ENCODE measurements at places on chromosomes 12 and 14.
A peak's percentile ranks its signal among the peaks of the same experiment; 100 is the strongest.

- DNase-seq = no peak
Measured at GRCh38 chr14:59407246-59408010, 57.8 kb downstream of the GPR135 start.

DNA sequence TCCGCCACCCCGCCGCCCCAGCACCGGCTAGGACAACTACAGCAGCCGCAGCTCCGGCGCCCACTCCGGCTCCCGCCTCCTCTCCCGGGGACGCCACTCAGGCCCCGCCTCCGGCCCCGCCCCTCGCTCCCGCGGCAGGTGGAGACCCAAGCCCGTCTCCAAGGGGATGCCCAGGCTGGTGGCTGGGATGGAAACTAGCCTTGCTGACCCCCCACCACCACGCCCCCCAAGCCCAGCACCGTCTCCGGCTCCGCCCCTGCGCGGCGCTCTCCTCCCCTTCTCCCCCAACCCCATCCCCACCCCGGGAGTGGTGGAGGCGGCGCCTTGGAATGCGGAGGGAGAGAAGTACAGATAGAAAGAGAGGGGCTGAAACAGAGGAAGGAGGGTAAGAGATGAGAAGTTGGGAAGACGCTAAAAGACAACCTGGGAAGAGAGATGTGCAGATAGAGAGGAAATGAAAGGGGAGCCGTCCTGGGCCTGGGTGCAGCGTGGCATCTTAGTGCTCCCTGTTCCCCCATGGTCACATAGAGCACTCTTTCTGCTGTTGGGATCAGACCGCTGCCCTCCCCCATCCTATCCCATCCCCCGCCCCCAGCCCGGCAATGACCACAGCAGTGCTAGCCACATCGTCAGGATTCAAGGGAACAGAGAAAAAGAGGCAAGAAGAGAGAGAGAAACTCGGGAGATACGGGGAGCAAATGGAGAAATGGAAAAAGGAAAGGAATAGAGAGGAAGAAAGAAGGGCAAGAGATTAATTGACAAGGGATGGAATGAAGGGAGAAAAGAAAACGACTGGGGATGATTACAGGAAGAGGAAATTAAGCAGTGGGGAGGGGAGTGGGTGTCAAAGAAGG is at the start of gene ITGA7:
ITGA7 (minus strand) TSS at position 64 of the 854 bp plus-strand sequence. CDS start 222 bp downstream, outside the sequence.
- DNase-seq = peak; percentile 53

DNA sequence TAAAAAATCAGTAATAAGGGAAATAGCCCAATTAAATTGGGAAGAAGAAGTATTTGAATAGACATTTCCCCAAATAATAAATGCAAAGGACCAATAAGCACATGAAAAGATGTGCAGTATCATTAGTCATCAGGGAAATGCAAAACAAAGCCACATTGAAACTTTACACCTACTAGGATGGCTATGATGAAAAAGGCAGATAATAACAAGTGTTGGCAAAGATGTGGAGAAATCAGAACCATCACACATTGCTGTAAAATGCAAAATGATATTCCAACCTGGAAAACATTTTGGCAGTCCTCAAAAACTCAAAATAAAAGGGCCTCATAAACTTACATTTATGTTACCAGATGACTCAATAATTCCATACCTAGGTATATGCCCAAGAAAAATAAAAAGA is 131.1 kb upstream of the G2E3 start:
- DNase-seq = no peak

DNA sequence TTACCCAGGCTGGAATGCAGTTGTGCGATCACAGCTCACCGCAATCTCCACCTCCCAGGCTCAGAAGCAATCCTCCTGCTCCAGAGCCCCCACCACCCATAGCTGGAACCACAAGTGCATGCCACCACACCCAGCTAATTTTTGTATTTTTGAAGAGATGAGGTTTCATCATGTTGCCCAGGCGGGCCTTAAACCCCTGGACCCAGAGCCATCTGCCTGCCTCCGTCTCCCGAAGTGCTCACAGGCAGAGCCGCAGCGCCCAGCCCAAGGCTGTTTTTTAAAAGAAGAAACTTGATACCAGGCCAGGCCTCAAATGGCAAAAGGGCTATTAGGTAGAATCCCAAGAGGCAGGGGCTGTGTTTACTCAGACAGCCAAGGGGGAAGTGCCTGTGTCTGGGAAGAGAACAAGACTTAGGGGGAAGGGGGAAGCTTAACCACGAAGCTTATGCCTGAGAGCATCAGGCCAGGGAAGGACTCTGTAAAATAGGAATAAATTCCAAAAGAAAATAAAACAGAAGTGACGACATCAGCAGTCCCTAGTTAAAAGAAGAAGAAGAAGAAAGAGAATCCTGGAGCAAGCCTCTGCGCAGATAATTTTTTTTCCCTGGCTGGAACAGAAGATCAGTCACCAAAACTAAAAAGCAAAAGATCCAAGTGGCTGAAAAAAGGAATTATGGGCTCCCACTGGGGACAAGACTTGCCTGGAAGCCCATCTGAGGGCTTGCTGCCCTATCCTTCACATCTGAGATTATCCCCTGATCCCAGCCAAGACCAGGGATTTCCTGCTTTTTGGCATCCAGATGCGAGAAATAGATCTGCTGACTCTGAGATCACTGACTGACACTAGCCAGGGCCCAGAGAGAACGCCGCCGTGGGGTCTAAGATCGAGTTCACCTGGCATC is 170.5 kb downstream of the NDUFA12 start:
- DNase-seq = no peak

DNA sequence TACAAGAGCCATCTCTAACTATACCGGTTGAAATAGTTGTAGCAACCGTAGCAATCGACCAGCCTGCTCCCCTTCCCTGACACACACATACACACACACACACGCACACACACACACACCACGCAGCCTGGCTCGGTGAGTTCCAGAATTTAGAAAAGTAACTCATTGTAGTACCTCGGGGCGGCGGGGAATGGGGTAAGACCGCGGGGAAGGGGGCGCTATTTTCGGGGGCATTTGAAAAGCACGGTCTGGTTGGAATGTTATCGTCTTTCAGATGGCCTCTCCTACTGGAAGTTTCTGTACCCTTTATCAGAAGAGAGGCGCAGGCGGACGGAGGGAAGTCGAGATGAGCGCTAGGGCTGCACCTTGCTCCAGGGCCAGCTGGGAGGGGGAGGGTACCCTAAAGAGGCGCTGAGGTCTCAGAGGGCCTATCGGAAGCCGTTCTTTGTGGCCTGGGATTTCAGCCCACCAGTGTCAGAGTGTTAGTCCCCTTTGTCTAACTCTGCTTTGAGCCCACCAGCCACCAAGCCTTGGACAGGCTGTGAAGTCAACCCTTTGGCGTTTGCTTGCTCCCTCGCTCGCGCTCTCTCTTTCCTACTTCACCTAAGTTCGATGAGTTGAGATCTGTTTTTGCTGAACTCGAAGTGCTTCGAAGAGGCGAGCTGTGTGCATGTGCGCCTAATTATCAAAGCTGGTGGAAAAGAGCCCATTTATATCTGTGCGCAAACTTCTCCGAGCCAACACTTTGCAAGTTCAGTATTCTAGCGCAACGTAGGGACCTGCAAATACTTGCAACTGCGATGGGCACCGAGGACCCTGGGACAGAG is 837 bp downstream of the COL2A1 start:
- DNase-seq = no peak

- no peak for DNase-seq
Measured at GRCh38 chr12:124188084-124188483, 106.8 kb upstream of the RFLNA start.

DNA sequence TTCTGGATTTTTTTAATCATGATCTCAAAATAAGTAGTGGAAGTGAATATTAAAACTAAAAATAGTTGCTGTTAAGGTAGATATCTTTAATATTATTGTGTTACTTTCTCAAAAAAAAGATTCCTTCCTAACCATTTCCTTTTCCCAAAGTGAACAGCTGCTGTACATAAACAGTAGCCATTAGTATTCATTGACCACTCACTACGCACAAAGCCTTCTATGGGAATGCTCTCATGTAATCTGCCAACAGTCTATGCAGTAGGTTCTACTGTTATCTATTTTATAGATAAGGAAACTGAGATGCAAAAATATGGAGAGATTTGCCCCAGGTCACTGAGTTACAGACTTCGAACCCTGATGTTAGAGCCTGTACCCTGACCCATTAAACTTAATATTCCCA is 32.1 kb downstream of the ZFP36L1 start:
- DNase-seq = no peak

GRCh38 chr14:94690486-94690885 is 78.3 kb downstream of the SERPINA3 start:
- no peak for DNase-seq

GRCh38 chr14:100739306-100739705 is 12.6 kb downstream of the DLK1 start:
- DNase-seq = no peak

GRCh38 chr12:2783936-2784600 is 10.7 kb upstream of the FKBP4 start:
- peak; percentile 38 for DNase-seq

GRCh38 chr12:77229640-77230442 is 164.5 kb upstream of the E2F7 start:
- DNase-seq = no peak

DNA sequence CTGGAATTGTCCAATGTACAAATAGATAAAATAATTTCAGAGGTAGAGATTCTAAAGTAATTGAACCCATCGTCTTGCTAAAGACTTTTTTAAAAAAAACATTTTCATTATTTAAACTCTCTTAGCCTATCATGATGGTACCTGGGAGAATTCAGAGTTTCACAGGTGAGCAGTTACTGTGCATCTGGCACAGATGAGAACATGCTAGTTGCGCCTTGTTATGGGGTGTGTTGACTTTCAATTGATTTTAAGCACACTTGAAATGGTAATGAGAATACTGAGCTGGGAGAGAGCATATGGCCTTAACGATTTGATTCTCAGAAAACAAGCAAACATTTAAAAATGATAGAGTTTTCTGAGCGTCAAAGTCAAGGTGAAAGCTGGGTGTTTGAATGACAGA is 66.6 kb downstream of the FLRT2 start:
- DNase-seq = no peak

GRCh38 chr12:21547437-21547836 is 21.3 kb downstream of the SPX start:
- DNase-seq = no peak

DNA sequence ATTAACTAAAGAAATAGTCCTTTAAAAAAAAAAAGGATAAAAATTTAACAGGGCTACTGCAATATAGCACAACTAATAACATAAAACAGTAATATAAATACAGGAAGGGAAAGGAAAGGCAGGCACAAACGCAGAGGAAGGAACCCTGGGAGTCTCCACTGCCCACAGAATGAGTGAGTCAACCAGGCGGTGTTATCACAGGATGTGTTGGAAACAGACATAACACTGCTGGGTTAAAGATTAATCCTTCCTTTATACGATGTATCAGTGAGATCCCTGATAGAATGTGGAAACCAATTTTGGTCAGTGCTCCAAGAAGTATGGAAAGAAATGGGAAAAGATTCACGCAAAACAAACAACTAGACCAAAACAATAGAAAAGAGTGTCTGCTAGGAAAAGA is 47.9 kb downstream of the FGD6 start:
- no peak for DNase-seq

DNA sequence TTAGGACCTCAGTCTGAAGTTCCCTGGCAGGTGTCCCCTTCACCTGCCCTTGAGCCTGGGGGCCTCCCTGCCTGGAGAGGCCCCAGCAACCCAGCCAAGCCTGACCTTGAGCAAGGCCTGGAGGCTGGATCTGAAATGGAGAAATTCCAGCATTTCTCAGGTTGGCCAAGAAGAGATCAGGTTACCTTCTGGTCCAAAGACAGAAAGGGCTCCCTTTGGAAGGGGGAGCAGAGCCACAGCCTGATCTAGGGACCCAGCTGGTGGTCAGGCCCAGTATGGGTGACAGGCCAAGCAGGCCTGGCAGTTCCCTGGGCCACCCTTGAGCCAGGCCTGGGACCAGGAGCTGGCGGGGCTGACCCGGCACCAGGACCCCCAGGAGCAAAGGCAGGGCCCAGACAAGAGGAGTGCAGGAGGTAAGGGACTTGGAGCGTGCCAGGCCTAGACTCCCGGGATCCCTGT is 82.8 kb downstream of the TNFAIP2 start:
- DNase-seq = no peak

- no peak for DNase-seq
Measured at GRCh38 chr12:92718483-92718990, 15.7 kb downstream of the PLEKHG7 start.

DNA sequence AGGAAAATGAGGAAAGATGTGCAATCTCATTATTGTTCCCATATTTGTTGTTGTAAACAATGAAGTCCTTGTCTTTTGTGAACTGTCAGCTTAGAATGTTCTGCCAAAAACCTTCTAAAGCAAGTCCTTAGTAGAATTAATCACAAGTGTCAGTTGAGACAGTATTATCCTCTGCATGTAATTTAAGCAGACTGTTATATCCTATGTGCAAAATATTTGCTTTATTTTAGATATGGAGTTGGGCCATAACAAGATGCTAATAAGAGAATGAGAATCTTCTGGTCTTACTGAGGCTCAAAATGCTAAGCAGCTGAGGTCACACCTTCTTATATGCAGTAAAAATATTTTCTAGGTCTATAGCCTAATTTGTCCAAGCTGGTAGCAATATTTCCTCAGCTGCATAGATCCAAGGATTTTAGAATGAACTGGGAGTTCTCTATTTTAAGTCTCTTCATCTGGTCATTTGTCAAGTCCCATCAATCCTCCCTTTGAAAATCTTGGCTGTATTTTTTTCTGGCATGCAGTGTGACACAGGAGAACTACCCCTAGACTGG is 222.3 kb upstream of the NAV3 start:
- DNase-seq = no peak

DNA sequence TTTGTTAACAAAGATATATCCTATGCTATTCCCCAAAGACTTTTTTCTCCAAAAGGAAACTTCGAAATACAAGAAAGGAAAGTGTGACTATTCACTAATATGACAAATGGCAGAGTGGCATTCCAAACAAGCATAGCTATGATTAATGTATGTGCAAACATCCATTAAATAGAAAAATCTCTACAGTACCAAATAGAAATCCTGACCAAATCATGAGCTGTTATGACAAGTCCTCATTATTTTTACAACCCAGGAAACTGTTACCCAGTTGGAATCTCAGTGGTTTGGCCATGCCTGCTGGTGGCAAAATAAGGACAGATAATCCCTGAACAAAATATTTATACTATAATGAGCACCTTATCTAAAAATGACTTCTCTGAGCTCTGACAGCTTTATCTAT is 202.1 kb downstream of the SEC23A start:
- DNase-seq = no peak

- no peak for DNase-seq
Measured at GRCh38 chr14:93861836-93862235, 65.3 kb upstream of the FAM181A start.
